C1 segment of cervical spinal cord (tissue), 14 donors: ENCODE measurements at places on chromosomes 5 and 9.

DNA sequence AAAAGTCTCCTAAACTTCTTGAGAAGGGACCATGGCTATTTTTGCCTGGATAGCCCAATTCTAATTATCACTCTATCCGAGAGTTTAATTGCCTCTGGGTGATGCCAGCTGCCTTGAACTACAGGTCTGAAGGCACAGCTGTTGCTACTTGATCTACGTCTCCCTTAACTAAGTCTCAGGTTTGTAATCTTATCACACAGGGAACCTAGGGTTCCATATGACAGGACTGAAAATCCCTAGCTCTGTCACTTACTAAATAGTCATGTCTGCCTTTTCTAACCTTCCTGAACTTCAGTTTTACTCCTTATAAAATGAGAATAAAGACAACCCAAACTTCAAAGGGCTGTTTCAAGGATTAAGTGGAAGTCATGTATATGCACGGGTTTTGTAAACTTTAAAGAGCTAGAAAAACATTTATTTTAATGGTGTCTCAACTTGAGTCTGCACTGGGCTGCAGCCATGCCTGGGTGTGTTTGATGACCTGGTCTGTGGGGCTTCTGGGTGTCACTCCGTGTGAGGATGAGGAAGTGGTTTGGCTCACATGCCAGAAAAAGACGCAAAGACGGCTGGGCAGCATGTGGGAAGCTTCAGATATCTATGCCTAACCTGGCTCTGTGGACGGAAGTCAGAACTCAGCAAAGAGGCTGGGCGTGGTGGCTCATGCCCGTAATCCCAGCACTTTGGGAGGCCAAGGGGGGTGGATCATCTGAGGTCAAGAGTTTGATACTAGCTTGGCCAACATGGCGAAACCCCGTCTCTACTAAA lies 129.3 kb upstream of the SLC44A1 start:
- DNase-seq, result no peak

- DNase-seq, result no peak
Measured at GRCh38 chr5:386432-387341, 56.3 kb upstream of the EXOC3 start.

DNA sequence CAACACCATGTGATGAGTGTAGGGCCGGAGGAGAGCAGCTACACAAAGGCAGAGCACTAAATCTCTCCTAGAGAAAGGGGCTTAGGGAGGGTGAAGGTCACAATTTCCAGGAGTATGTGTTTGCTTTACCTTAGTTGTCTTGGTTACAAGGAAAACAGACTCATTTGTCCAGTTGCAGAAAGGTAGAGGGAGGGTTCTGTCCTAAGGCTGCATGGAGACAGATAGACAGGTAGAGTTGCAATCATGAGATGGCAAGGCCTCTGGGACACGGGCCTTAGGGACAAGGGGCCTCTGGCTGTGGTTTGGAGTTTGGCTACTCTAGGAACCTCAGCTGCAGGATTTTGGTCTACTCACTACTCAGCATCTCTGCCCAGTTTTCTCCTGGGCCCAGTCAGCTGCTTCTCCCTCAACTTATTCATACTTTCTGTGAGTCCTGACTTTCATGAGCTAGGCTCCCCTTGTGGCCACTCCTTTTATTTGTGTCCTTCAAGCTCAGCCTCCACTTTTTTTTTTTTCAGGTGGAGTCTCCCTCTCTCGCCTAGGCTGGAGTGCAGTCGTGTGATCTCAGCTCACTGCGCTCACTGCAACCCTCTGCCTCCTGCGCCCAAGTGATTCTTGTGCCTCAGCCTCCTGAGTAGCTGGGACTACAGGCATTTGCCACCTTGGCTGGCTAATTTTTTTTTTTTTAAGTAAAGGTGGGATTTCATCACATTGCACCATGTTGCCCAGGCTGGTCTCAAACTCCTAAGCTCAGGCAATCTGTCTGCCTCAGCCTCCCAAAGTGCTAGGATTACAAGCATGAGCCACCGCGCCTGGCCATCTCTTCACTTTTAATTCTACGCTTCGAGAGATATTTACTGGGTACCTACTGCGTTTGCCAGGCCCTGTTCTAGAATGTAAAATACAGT lies 76.6 kb downstream of the PTPDC1 start:
- DNase-seq, result no peak

- DNase-seq, result no peak
Measured at GRCh38 chr5:126486332-126486731, 63.1 kb downstream of the GRAMD2B start.

- no peak for DNase-seq
Measured at GRCh38 chr5:109192555-109193281, 217.1 kb downstream of the PJA2 start.

DNA sequence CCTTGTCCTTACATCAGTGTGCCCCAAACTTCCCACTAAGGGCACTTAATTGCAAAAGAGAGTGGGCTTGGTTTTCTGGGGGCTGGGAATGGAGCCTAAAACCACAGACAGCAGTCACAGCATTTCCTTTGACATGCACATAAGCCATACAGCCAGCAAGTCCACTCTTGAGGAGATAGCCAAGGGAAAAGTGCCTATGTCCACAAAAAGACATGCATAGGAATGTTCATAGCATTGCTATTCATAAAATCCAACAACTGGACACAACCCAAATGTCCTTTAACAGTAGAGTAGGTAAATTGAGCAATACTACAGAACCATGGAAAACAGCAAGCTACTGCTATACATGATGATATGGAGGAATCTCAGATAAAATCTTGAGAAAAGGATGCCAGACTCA lies 11.7 kb upstream of the FAT2 start:
- no peak for DNase-seq

GRCh38 chr9:132519033-132519432 lies 63.4 kb upstream of the BARHL1 start:
- DNase-seq, result no peak

DNA sequence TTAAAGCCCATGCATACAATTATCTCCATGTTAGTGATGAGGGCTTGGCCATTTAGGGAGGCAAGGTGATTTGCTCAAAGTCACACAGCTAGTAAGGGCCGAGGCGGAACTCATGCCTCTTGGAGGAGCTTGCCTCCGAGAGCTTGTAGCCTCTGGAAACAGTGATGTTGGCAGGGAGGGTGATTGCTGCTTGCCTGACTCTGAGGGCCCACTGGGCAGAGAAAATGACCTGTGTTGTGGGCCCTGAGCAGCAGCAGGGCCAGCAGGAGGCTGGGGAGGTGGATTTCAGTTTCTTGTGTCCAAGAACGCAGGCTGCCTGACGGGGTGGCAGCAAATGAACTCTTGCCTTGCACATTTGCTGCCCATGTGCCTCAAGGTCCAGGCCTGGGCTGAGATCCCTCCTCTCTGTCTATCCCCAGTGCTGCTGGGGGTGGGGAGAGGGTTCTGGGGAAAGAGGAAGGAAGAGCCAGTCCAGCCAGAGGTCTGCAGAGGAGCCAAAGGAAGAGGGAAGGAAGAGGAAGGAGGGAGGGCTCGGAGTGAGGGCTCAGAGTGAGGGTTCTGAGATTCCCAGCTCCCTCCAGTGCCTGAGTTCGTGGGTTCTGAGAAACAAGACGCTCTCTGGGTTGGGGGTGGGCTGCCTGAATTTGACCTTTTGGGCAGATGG lies 16.2 kb upstream of the PTGS1 start:
- DNase-seq, result no peak

DNA sequence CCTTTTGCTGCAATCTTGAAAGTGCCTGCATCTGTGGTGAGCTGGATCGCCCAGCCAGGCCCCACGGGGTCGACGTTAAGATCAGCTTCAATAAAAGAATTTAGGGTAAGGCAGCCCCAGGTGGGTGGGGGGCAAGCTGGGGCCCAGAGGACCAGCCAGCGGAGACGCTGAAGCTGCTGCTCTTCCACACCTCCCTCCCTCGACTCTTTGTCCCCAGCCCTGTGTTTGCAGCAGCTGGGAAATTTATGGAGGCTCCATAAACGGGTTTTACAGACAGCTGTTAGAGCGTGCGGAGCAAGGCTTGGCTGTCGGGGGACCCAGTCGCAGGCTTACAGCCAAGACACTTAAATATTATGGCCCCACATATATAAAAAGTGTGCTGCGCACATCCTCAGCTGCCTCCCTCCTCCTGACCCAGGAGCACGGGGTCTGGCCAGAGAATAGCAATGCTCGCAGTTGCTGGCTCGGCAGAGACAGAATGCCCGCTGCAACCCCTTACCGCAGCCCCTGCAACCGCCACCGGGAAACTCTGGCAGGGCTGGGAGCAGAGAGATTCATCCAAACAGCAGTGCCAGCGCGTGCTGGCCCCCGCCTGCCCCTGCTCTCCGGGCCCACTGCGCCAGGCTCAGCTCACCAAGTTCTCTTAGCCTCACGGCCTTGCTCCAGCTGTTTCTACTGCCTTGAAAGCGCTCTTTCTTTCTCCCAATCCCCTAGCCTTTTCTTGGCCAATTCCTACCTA lies 28.4 kb upstream of the MVB12B start:
- peak; percentile 85 for DNase-seq

DNA sequence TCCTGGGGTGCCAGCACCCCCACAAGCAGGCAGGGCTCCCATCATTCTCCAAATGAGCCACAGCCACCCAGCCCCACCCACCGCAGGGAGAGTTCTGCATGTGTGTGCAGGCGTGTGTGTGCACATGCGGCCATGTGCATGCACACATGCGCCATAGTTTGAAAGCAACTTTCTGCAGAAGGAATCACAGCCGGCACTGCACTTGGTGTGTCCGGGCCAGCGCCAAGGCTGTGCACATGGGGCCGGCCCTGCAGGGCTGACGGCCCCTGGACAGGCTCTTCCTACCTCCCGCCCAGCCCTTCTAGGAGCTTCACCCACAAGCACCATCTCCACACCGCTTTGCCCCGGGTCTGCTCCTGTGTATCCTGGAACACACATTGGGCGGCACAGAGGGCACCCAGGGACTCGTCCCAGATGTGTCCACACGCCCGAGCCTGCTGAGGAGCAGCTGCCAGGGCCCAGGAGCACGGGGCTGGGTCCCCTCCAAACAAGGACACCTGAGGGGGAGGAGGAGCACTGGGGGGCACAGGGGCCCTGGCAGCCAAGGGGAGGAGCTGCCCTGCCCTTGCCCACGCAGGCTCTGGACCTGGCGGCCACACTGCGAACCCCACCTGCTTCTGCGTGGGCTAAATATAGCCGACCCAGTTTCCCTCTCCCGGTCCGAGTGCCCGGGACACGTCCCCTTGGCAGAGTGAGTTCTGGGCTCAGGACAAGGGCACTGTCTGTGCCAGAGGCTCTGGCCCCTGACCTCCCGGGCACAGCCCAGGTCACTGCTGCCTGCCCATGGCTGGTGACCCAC lies 19.1 kb downstream of the TPPP start:
- DNase-seq, result peak; percentile 31

- DNase-seq, result peak; percentile 87
Measured at GRCh38 chr5:139763930-139764791, 31.4 kb upstream of the PSD2 start.

- no peak for DNase-seq
Measured at GRCh38 chr5:134500699-134501430, 24.6 kb upstream of the JADE2 start.

GRCh38 chr9:95512709-95513095 lies 4.1 kb downstream of the PTCH1 start:
- no peak for DNase-seq

GRCh38 chr5:145443366-145443765 lies 391.8 kb downstream of the PRELID2 start:
- no peak for DNase-seq

- DNase-seq, result no peak
Measured at GRCh38 chr9:134413112-134413715, 87.0 kb downstream of the RXRA start.

GRCh38 chr5:145551714-145552113 lies 283.4 kb downstream of the PRELID2 start:
- no peak for DNase-seq

DNA sequence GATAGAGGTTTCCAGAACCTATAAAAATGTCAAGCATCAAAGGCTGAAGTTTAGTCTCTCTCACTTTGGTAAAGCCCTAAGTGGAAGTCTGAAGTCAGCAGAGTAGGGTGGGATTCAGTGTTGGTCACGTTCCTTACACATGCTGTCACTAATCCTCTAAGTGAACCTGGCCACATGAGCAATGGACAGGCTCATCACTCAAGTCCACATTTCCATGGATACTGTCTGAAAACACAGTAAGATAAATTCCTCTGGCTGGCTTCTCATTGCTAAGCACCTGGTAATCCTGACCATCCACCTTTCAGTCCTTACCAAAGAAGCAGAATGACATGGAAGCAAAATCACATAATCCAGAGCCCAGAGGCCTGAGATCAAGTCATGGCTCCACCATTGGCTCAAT lies 43.8 kb downstream of the GNA14 start:
- no peak for DNase-seq

DNA sequence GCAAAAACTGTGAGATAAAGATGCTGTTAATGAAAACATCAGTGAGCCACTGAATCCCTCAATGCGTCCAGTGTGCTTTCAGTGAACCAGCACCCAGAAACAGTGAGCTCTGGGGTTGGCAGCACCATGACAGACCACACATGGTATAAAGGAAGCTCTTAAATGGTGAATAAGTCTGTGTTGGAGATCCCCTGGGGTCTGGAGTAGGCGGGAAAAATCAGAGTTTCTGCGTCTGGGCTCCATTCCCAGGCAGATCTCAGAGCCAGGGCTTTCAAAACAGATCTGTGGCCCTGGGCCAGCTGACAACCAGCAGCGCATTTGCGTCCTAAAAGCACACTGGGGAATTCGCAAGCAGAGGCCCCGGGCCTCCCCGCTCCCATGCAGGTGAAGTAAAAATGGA lies 233.5 kb downstream of the FRMD3 start:
- DNase-seq, result peak; percentile 58

DNA sequence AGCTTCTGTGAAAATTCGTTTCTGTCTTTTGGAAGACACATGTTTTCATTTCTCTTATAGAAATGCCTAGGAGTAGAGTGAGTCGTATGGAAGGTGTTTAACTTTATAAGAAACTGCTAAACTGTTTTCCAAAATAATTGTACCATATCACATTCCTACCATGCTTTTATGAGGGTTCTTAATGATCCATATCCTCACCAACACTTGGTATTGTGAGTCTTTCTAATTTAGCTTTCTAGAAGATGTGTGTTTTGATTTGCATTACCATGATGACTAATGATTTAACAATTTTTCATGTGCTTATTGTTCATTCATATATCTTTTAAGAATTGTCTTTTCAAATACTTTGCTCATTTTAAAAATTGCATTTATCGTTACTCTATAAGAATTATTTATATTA lies 223.6 kb downstream of the COMMD10 start:
- DNase-seq, result no peak

GRCh38 chr5:27906481-27906880 lies 868.1 kb upstream of the CDH9 start:
- no peak for DNase-seq

DNA sequence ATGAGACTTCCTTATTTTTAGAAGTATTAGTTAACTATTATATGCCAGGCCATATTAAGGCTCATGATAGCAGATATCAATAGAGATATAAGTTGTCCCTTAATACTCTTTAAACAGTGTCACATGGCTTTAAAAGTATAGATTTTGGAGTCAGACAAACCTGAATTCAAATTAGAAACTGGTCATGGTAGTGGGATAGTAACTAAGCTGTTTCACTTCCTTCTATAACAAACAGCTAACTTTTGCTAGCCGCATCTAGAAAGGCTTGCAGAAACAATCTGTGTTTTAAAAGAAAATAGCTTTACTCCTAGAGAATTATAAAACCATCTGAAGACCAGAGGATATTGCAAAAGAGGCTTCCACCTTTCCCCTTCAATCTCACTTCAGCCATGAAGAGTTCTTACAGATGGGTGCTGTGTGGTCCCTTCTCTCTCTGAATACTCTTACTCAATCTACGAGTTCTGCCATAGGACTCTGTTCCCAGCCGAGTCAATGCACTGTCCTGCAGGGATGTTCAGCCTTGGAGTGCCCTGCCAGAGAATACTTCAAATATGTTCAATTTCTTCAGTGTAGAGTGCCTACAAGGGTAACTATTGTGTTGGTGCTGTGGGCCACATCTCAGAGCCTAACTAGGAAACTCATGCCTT lies 810.2 kb downstream of the EFNA5 start:
- no peak for DNase-seq
